ENCODE measurements at places on chromosomes 13 and 19. TPM values are rescaled to one million over a fixed set of nuclear protein-coding genes. Genes with fewer than 3 reads are reported as not detected.
A peak's percentile ranks its signal among the peaks of the same experiment; 100 is the strongest.

DNA sequence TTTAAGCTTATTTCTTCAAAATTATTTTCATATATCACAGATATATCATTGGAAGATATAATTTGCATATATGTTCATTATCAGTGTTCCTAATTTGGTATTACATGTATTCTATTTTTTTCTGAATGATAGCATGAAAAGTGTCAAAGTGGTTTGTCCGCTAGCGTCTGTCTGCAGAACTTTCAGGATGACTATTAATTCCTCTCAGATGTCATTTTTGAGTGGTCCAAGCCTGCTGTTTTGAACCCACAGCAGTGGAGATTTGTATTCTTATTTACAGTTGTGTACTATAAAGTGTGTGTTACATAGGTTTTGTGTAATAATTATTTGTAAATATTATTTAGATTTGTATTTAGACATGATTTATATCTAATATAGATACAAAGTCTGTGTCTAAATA is 8.5 kb downstream of the UTP14C start:
- no peak for DNase-seq
- no peaks in the 10 kb centered on the region for H3K27me3 ChIP-seq
- H3K4me3 ChIP-seq: no peak overlapping the region
- no peak overlapping the region for H3K27ac ChIP-seq
- H3K4me1 ChIP-seq: peaks cover 15% of the 10 kb centered on the region

The LYPD3 gene
- total RNA-seq: 0.33 TPM

DNA sequence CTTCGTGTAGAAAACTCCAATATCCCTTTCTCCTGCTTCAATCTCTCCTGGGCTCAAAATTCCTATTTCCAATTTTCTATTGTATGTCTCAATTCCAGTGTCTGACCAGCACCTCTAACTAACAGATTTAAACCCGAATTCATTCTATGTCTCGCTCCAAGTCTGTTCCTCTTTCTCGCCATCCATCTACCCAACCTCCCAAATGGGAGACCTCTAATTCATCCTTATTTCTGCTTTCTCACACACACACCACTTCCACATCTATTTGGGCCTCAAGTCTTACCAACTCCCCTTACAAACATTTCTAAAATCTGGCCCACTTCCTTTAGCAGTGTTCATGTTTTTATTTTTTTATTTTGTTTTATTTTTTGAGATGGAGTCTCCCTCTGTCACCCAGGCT is 53.3 kb downstream of the MBD3L2B start:
- H3K27me3 ChIP-seq: no peaks in the 10 kb centered on the region
- H3K4me3 ChIP-seq: no peak overlapping the region
- no peak overlapping the region for H3K27ac ChIP-seq
- H3K36me3 ChIP-seq: peaks cover 2% of the 10 kb centered on the region
- peaks cover 3% of the 10 kb centered on the region for H3K4me1 ChIP-seq

DNA sequence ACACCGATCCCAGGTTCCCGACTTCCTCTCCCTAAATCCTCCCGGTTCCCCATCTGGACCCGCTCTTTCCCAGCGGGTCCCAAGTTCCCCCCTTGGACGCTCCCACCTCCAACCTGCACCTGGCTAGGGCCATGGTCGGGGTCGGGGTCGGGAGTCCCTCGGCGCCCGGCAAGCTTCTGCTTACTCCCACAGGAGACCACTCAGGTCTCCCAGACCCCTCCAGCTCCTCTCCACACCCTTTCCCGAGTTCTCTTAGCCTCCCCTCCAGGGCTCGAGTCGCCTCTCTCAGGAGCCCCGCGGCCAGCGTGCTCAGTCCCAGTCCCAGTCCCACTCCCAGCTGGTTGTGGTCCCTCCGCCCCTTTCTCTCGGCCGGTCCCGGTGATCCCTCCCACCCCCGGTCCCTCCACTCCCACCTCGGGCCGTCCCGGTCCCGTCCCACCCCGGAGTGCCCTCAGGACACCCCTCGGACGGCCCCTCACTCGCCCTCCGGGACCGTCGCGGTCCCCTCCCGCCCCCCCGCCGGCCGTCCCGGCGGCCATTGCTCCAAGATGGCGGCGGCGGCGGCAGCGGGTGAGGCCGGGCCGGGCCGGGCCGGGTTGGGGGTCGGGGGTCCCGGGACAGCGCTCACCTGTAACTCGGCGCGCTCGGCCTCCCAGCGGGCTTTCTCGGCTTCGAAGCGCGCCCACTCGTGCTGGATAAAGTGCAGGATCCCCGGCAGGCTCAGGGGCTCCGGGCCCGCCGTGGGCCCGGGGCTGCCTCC is at the start of gene FKRP:
Gene FKRP (plus strand): TSS at position 537 of the 760 bp plus-strand sequence. CDS start 9,394 bp downstream, outside the sequence.
- DNase-seq: peak; percentile 55
- peaks cover 5% of the 10 kb centered on the region for H3K36me3 ChIP-seq
- peak within 1 kb of the TSS; percentile 94 for H3K4me3 ChIP-seq
- peaks cover 52% of the 10 kb centered on the region for H3K4me1 ChIP-seq
- no peaks in the 10 kb centered on the region for H3K27me3 ChIP-seq
- peak within 1 kb of the TSS; percentile 86 for H3K27ac ChIP-seq

- H3K4me3 ChIP-seq: no peak overlapping the region
- H3K27ac ChIP-seq: no peak overlapping the region
- no peaks in the 10 kb centered on the region for H3K36me3 ChIP-seq
- no peaks in the 10 kb centered on the region for H3K27me3 ChIP-seq
- DNase-seq: no peak
Measured at GRCh38 chr13:65656740-65657329, 1573.3 kb downstream of the PCDH9 start.

DNA sequence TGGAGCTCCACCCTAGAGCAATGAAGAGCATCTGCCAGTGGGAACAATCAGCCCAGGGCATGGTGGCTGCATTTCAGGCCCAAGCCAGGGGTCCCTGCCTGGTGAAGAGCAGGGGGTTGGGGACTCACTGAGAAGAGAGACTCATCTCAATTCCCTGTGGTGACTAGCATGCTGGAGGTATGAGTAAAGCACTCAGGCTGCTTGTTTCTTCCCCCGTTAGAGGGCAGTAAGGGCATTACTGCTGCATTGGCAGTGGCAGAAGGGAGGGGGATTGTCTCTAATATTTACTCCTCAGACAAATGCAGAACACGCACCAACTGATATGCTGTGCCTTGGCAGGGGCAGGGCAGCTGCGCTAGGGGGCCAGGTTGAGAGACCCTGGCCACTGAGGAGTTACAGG is 329.1 kb downstream of the SLITRK5 start:
- H3K4me3 ChIP-seq: no peak overlapping the region
- no peaks in the 10 kb centered on the region for H3K36me3 ChIP-seq
- H3K27me3 ChIP-seq: no peaks in the 10 kb centered on the region

- no peak overlapping the region for H3K27ac ChIP-seq
- H3K36me3 ChIP-seq: no peaks in the 10 kb centered on the region
- no peak overlapping the region for H3K4me3 ChIP-seq
- no peaks in the 10 kb centered on the region for H3K4me1 ChIP-seq
Measured at GRCh38 chr13:112325142-112325808, 50.9 kb upstream of the SPACA7 start.

The SLC44A2 gene
- 86.8 TPM for total RNA-seq

The ACP7 gene
- total RNA-seq: not detected

- no peak overlapping the region for H3K4me3 ChIP-seq
- H3K27me3 ChIP-seq: no peaks in the 10 kb centered on the region
- no peak for DNase-seq
- H3K4me1 ChIP-seq: peaks cover 2% of the 10 kb centered on the region
- no peak overlapping the region for H3K27ac ChIP-seq
Measured at GRCh38 chr13:45280011-45280410, 61.0 kb downstream of the TPT1 start.

GRCh38 chr19:5052515-5052914 is 83.6 kb downstream of the KDM4B start:
- no peaks in the 10 kb centered on the region for H3K4me1 ChIP-seq
- H3K4me3 ChIP-seq: no peak overlapping the region
- H3K27ac ChIP-seq: no peak overlapping the region
- no peaks in the 10 kb centered on the region for H3K27me3 ChIP-seq

- H3K27me3 ChIP-seq: peaks cover 47% of the 10 kb centered on the region
- DNase-seq: no peak
- H3K4me1 ChIP-seq: peaks cover 6% of the 10 kb centered on the region
- no peak overlapping the region for H3K4me3 ChIP-seq
- no peak overlapping the region for H3K27ac ChIP-seq
Measured at GRCh38 chr13:51192348-51192747, 29.9 kb upstream of the FAM124A start.

- DNase-seq: no peak
- H3K36me3 ChIP-seq: no peaks in the 10 kb centered on the region
- no peak overlapping the region for H3K27ac ChIP-seq
- peaks cover 8% of the 10 kb centered on the region for H3K4me1 ChIP-seq
Measured at GRCh38 chr19:10896851-10897526, 25.6 kb downstream of the CARM1 start.

GRCh38 chr19:42143341-42144234 is 11.3 kb upstream of the POU2F2 start:
- no peaks in the 10 kb centered on the region for H3K4me1 ChIP-seq
- no peak overlapping the region for H3K27ac ChIP-seq
- DNase-seq: no peak
- no peaks in the 10 kb centered on the region for H3K36me3 ChIP-seq
- H3K27me3 ChIP-seq: peaks cover 14% of the 10 kb centered on the region
- no peak overlapping the region for H3K4me3 ChIP-seq

The KLK14 gene
- 0.89 TPM for total RNA-seq

- H3K27ac ChIP-seq: no peak overlapping the region
- H3K27me3 ChIP-seq: peaks cover 19% of the 10 kb centered on the region
- H3K4me3 ChIP-seq: no peak overlapping the region
- H3K36me3 ChIP-seq: no peaks in the 10 kb centered on the region
Measured at GRCh38 chr19:53844849-53845246, 20.7 kb upstream of the NLRP12 start.

DNA sequence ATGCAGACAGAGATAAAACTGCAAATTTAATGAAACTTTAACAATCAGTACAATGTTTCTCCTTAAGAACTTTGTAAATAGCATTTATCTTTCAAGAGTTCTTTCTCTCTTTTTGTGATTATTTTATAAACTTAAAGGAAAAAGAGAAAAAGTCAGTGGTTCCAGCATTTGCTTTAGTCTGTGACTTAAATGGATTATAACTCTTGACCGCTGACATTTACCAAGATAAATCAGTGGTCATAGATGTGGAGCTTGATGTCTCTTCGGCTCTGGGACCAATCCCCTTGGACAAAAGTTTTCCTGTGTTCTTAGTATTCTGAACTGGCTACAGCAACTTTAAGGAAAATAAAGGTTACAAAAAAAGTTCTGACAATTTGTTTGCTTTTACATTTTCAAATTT is 162.6 kb downstream of the TM9SF2 start:
- peaks cover 22% of the 10 kb centered on the region for H3K27me3 ChIP-seq
- H3K27ac ChIP-seq: no peak overlapping the region
- H3K4me3 ChIP-seq: no peak overlapping the region
- H3K4me1 ChIP-seq: peaks cover 10% of the 10 kb centered on the region
- DNase-seq: no peak

- no peak for DNase-seq
- H3K27me3 ChIP-seq: no peaks in the 10 kb centered on the region
- no peak overlapping the region for H3K4me3 ChIP-seq
- no peaks in the 10 kb centered on the region for H3K36me3 ChIP-seq
Measured at GRCh38 chr19:30870876-30871275, 478.4 kb downstream of the TSHZ3 start.

DNA sequence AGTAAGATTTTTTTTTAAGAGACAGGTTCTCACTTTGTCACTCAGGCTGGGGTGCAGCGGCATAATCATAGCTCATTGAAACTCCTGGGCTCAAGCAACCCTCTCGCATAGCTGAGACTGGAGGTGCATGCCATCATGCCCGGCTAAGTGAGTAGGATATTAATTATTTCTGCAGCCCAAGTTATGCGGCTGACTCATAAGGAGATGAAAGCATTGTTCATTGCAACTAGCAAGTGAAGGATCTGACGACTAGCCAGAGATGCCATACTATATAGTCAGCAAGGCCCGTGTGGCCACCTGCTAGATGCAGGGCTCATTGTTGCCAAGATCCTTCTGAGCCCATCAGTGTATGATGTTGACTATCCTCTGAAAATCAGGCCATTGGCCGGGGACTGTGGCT is 45.2 kb downstream of the ABCC4 start:
- no peaks in the 10 kb centered on the region for H3K27me3 ChIP-seq
- H3K36me3 ChIP-seq: no peaks in the 10 kb centered on the region
- DNase-seq: no peak
- H3K4me1 ChIP-seq: peaks cover 6% of the 10 kb centered on the region

The CFAP97D2 gene
- not detected for total RNA-seq

The CLDN10 gene
- not detected for total RNA-seq

DNA sequence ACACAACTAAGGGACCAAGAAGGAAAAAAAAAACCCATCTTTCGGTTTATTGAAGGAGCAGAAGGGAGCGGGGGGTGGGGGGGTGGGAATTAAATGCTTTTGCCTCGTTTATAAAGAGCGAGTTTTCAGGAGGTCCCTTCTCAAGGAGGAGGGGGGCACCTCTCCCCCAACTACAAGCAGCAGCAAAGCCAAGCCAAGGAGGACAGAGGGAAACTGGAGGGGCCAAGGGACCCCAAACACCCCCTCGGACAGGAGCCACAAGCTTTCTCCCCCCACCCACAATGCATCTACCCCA is 2.4 kb downstream of the IRF2BP1 start:
- H3K36me3 ChIP-seq: no peaks in the 10 kb centered on the region
- no peak for DNase-seq
- H3K27me3 ChIP-seq: peaks cover 3% of the 10 kb centered on the region
- peak overlapping the region; percentile 56 for H3K27ac ChIP-seq
- peak overlapping the region; percentile 66 for H3K4me3 ChIP-seq

DNA sequence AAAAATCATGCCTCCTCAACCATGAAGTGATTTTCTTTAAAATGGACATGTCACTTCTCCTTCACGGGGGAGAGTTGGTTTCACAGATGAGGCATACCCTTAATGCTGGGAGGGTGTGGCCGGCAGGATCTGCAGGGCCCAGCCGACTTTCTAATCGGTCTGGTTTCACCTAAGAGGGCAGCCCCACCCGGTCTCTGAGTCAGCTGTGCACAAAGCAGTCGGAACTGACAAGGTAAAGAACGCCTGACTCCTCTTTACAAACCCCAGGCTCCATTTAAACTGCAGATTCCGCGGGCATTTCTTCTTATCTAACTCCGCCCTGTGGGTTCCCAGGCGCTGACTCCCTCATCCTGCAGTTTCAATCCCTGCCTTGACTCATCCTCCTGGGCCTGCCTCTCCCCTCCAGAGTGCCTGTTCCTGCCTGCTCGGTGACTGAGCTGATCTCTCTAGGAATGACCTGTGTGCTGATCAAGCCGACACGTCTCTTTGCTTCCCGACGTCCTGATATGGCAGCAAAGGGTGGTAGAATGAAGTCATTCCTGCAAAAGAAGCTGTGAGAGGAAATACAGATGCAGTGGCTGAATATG is 63.4 kb downstream of the EFNB2 start:
- no peak for DNase-seq
- H3K27ac ChIP-seq: no peak overlapping the region
- no peak overlapping the region for H3K4me3 ChIP-seq
- H3K27me3 ChIP-seq: peaks cover 8% of the 10 kb centered on the region
- H3K4me1 ChIP-seq: no peaks in the 10 kb centered on the region

The USE1 gene
- 22.1 TPM for total RNA-seq

DNA sequence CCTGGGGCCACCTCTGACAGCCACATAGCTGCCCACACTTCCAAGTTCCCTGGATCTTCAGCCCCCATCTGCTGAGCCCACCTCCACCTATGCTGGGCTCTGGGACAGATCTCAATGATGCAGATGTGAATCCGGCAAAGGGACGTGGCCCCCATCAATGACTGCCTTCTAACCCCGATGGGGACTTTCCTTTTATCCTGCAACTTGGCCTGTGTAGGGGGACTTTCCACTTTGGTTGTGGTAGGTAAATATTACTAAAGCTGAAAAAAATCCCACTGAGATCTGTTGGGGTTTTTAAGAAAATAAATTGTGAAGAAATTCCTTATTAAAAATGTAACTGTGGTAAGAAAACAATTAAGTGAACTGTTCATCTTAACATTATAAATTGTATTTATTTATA is 20.8 kb upstream of the ASPDH start:
- H3K36me3 ChIP-seq: no peaks in the 10 kb centered on the region
- peaks cover 5% of the 10 kb centered on the region for H3K27me3 ChIP-seq
- no peaks in the 10 kb centered on the region for H3K4me1 ChIP-seq
- DNase-seq: no peak
- no peak overlapping the region for H3K27ac ChIP-seq
- H3K4me3 ChIP-seq: no peak overlapping the region
